ENCODE measurements at places on chromosomes 1 and 21.

DNA sequence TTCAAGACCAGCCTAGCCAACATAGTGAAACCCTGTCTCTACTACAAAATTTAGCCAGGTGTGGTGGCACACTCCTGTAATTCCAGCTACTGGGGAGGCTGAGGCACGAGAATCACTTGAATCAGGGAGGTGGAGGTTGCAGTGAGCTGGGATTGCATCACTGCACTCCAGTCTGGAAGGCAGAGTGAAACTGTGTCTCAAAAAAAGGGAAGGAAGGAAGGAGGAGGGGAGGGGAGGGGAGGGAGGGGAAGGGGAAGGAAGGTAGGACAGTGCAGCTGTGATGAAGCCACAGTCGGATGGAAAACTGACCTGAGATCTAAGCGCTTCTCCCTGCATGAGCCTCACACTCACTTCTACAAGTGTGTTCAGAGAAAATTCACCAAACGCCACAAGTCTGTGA lies 22.0 kb upstream of the FHAD1 start:
- DNase-seq = no peak

DNA sequence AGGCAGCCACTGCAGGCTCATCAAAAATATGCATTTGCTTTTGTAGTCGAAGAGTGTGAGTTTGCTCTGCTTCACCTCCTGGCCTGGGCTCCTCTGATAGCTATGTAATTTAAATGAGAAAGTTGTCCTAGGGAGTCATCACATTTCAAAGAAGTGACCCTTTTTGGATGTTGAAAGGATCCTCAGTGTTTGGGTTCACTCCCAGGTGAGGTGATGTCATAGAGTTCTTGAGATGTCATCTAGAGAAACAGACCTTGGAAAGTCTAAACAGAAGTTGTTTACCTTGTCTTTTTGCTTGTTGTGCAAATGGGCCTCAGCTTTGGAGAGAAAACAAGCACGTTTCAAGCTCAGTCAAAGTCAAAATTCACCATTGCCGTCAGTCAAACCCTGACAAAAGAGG lies 92.0 kb upstream of the BARHL2 start:
- no peak for DNase-seq

- no peak for DNase-seq
Observed at GRCh38 chr1:24110642-24111261, 1.2 kb downstream of the MYOM3 start.

DNA sequence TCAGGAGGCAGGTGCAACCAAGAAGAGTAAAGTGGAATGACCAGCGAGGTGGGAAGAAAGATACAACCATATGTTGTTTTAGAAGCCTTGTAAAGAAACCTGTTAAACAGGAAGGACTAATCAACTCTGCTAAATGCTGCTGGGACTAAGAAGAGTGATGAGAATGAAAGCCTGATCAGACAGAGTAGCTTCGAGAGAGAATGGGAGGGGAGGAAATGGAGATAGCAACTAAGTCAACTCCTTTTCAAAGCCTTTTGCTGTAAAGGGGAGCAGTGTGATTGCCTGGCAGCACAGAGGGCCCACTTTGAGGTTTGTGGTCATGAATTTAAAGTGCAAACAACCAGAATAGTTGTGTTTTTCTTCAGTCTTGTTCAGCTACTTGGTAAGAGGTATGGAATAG lies 31.4 kb downstream of the SLC30A7 start:
- DNase-seq = no peak

DNA sequence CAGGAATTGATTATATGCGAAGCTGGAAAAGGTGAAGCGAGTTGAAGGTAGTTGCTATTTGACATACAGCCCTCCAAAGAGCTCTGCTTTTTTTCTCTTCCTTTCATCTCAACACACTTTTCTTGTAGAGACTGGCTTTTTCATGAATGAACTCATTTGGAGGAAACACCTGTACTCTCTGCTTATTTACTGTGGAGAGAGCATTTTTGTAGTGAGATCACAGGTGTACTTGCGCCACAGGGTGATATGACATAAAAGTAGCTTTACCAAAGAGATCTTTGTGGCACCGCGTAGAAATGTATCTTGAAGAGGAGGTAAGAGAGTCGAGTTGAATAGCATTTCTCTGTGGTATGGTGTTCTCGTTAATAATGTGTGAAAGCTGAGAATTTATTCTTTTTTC lies 187.6 kb downstream of the VPS13D start:
- no peak for DNase-seq

DNA sequence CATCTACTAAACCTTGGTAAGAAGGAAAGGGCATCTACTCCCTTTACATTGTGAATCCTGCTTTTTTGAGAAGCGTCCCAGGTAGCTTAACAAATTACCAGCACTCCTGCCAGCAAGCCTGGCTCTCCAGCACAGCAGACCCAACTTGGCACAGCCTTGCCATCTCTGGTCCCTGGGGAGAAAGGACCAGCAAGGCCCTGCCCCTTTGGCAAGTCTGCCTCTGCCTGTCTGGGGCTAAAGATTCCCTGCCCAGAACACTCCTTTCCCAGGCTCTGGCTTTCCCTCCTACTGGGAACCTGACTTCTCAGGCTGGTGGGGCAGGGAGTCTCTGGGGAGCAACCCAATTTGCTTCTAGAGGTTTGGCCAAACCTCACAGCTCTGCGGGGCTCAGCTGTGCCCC lies 68.5 kb downstream of the ATP2B4 start:
- no peak for DNase-seq

GRCh38 chr1:15696956-15697521 lies 12.9 kb downstream of the PLEKHM2 start:
- DNase-seq = no peak

- DNase-seq = no peak
Observed at GRCh38 chr1:6256645-6257044, 4.3 kb downstream of the GPR153 start.

DNA sequence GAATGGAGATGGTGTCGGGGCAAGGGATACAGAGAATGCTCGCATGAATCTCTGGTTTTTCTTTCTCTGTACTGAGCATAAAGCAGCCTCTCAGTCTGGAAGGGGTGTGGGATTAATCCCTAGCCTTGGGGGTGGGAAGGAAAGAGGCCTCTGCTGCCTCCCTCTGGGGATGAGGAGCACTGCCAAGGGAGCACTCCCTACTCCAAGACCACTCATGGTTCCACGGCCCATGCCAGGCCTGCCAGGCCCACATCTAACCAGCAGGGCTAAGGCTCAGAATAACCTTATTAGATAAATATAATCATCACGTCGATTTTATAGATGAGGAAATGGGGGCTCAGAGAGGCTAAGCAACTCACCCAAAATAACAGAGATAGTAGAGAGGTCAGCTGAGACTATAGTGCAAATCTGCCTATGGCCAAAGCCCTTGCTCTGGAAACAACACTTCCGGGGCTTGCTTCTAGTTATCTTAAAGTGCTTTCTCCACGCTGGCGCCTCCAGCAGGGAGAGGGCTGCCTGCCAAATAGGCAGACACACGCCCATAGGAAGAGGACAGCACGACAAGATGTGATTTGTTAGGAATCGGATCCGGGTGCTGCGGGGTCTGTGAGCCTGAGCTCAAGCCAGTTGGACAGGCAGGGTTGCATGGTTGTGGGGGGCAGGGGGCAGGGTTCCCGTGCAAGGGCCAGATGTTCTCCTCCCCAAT lies 522 bp downstream of the TEX35 start:
- DNase-seq = no peak

- no peak for DNase-seq
Observed at GRCh38 chr1:67274623-67275325, 32.9 kb upstream of the IL12RB2 start.

- DNase-seq = peak; percentile 75
Observed at GRCh38 chr1:1890506-1891348, at the start of gene GNB1. GNB1 (minus strand) TSS chr1:1891087; CDS start chr1:1825453, 65,634 bp downstream.

DNA sequence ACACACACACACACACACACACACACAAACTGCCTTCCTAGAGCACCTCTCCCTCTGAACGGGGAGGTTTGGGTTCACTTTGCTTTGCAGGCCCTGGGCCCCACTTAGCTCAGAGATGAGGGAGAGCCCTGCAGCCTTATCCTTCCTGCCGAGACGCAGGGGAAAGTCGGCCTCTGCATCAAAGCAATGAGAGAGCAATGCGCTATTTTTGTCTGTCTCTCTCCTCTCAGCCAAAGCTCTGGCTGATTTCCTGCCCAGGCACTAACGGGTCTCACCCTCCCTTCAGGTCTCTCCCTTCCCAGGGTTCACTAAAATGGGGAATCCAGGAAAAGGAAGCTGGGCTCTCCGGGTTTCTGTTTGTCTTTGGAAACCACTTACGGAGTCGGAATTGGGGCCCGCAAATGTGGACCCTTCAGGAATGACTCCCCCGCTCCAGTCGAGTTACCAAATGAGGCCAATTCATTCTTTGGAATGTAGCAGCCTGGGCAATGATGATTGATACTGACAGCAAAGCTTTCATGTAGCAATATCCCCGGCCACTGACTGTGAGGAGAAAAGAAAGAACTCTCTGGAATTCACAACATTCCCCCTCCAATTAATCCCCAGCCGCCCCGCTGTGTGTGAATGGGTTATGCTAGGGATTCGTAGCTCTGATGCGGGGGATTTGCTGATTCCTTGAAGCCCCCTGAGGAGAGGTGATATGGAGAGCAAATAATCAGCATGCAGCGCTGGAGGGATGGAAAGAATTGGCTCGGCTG lies 61.5 kb upstream of the WLS start:
- DNase-seq = no peak

DNA sequence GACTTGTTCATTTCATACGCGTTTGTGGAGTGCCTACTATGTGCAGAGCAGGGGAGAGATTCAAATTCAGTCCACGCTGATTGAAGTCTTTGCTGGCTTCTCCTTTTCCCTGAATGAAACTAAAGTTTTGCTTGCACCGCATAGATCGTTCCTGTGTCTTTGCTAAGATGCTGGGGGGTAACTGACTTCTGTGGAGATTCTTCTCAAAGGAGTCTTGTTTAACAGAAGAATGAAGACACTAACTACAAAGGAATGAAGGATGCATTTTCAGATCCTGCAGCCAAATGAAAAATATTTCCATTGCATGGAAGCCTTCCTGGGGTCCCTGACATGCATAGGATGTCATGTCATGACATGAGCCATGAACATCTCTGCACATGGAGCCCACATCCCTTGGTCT lies 26.9 kb upstream of the H6PD start:
- DNase-seq = no peak

GRCh38 chr21:45250272-45250671 lies 37.4 kb downstream of the POFUT2 start:
- no peak for DNase-seq

- no peak for DNase-seq
Observed at GRCh38 chr1:87294633-87295032, 34.0 kb upstream of the LMO4 start.

- DNase-seq = no peak
Observed at GRCh38 chr1:44029260-44029910, 1.9 kb downstream of the SLC6A9 start.

- no peak for DNase-seq
Observed at GRCh38 chr1:151369621-151370048, 2.9 kb downstream of the SELENBP1 start.

- DNase-seq = no peak
Observed at GRCh38 chr1:155106862-155107261, 20.8 kb upstream of the EFNA1 start.

DNA sequence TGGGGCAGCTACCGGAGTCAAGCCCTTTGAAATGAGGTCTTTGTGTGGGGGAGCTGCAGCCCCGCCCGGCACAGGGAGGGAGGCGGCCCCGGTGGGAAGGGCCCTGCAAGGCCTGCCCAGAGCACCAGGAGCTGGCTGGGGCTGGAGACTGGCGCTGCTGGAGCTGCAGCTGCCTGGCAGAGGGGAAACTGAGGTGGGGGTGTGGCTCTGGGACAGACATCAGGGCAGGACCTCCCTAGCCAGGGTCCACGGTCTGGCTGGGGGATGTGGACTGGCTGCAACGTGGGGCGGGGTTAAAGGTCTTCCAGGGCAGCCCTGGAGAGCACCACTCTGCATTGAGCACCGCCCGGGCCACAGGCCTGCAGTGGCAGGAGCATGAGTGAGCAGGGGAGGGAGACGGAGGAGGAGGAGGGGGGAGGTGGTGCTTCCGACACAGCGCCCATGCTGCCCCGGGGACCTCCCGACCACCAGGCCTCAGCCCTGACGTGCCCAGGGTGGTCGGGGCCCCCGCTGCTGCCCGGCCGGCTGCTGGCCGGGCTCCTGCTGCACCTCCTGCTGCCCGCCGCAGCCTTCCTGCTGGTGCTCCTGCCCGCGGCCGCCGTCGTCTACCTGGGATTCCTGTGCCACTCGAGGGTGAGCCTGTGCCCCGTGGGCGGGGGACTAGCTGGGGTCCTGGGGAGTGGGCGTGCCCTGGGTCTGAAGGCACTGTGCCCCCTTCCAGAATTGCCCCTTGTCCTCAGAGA lies 4.8 kb upstream of the ANKRD65 start:
- DNase-seq = no peak

Data from activated CD8-positive, alpha-beta memory T cell treated with anti-CD3 and anti-CD28 coated beads for 4 hours (primary cell).